Endothelial cell of umbilical vein (primary cell): ENCODE measurements at places on chromosomes 7 and 10. TPM values are rescaled to one million over a fixed set of nuclear protein-coding genes. Genes with fewer than 3 reads are reported as not detected.

The HEPACAM2 gene
- not detected in 2 replicates for total RNA-seq

The PGAM2 gene
- not detected in 2 replicates for total RNA-seq

The ABCC2 gene
- 1.7 and 3.3 TPM in 2 replicates for total RNA-seq

The ZNF438 gene
- total RNA-seq = 11.2 and 15.1 TPM in 2 replicates

The AKR1C4 gene
- not detected in 2 replicates for total RNA-seq

The ADARB2 gene
- not detected in 2 replicates for total RNA-seq

The ZNF282 gene
- 34.4 and 36.0 TPM in 2 replicates for total RNA-seq

The OR6B1 gene
- total RNA-seq = not detected in 2 replicates

DNA sequence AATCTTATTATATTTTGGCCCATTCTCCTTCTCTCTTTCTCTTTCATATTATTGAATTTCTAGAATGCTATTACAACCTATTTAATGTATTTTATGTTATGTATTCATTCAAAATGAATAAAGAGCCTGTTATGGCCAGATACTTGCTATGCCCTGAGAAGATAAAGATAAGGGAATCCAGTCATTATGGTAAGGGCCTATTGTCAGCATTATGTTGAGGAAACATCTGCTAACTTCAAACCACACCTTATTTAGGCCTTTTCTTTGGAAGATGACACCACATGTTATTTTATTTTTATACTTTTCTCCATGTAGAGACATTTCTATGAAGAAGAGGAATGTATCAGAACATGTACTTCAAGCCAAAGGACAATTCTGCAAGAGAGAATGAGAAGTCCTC is 60.5 kb upstream of the MPP7 start:
- no peak overlapping the region for H3K27ac ChIP-seq
- no peak overlapping the region for H3K4me3 ChIP-seq
- DNase-seq = no peak
- H3K36me3 ChIP-seq = no peaks in the 10 kb centered on the region
- H3K27me3 ChIP-seq = no peaks in the 10 kb centered on the region

DNA sequence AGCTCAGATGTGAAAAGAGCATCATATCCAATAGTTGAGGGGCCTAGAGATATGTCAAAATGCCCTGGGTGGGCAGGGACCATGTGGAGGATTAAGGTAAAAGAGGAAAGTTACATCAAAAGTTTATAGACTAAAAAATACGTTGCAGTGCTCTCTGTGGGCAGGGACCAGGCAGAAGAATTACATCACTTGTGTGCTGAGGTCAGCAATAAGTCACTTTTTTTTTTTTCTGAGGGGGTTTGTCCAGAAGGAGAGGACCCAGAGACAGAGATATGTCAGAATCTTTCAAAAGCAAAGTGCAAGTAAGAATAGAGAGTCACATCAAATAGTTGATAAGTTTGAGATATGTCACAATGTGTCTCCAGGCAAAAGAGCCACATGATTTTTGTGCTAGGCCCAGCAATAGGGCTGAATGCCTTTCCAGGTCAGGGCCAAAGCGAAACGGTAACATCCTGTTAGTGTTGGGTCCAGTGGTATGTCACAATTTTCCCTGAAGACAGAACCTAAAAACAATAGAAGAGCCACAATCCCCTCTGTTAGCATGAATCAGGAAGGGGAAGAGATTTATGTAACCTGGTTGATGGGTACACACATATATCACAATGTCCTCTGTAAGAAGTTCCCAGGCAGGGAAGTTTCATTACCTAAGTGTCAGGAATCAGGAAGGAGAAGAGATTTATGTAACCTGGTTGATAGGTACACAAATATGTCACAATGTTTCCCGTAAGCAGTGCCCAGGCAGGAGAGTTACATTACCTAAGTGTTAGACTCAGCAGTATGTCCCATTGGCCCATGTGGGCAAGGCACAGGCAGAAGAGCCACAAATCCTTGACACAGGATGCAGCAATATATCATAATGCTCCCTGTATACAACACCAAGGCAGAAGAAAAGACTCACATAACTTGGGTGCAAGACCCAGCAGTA is 28.1 kb upstream of the ZNF107 start:
- H3K4me3 ChIP-seq = no peak overlapping the region
- H3K27ac ChIP-seq = no peak overlapping the region
- H3K36me3 ChIP-seq = no peaks in the 10 kb centered on the region
- DNase-seq = no peak
- no peaks in the 10 kb centered on the region for H3K27me3 ChIP-seq
- H3K4me1 ChIP-seq = no peaks in the 10 kb centered on the region

DNA sequence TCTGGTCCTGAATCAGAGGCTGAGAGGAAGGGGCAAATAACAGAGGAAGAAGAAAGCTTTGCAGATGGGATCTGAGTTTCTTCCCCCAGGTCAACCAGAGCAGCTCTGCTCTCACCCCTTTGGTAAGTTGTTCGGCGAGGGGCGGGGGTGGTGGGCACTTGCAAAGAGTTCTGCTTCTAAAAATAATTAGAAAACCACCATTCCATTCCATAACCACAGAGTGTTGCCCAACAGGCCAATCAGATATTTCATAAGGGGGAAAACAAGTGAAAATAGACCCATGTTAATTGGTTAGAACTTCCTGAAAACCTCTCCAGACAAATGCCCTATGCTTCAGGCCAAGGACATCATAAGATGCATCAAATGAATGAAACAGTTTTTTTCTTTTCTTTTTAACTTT is 43.6 kb upstream of the R3HCC1L start:
- H3K4me3 ChIP-seq = no peak overlapping the region
- H3K27ac ChIP-seq = no peak overlapping the region
- no peaks in the 10 kb centered on the region for H3K36me3 ChIP-seq
- DNase-seq = no peak

DNA sequence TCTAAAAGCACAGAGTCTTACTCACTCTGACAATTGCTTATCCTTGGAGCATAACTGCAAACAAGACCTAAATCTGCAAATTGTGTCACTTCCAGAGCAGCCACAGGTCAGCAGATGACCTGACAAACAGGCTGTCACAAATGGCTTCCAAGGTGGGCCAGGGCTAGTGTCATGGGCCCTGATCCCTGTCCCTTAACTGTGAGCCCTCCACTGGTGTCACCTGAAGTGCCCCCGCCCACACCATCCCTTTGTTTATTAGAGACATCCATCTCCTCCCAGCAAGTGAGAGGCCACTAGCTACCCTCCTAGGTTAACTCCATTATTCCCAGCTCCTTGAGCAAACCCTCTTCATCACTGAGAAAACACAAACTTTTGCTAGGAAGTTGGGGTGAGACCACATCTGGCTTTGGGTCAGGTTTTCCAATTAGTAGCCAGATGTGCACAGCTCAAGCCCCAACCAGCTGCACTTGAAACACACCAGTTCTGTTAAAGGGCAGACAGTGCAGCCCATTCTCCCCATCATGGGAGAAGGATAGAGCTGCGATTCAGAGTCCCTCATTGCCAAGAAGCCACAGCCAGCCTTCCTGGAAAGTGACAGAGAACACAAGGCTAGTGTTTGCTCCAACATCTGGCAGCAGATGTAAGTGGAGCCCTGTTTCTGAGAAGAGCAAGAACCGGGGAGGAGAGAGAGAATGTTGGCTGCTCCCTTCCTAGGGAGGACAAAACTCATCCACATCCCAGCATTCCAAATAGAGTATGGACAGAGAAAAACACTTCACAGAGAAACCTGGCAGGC is 75.7 kb upstream of the NANOS1 start:
- H3K4me3 ChIP-seq = no peak overlapping the region
- H3K36me3 ChIP-seq = no peaks in the 10 kb centered on the region
- no peaks in the 10 kb centered on the region for H3K27me3 ChIP-seq
- DNase-seq = no peak
- H3K4me1 ChIP-seq = peaks cover 8% of the 10 kb centered on the region
- H3K27ac ChIP-seq = no peak overlapping the region

GRCh38 chr7:121485467-121486243 is 89.5 kb upstream of the FAM3C start:
- no peaks in the 10 kb centered on the region for H3K27me3 ChIP-seq
- H3K36me3 ChIP-seq = no peaks in the 10 kb centered on the region
- no peak for DNase-seq

DNA sequence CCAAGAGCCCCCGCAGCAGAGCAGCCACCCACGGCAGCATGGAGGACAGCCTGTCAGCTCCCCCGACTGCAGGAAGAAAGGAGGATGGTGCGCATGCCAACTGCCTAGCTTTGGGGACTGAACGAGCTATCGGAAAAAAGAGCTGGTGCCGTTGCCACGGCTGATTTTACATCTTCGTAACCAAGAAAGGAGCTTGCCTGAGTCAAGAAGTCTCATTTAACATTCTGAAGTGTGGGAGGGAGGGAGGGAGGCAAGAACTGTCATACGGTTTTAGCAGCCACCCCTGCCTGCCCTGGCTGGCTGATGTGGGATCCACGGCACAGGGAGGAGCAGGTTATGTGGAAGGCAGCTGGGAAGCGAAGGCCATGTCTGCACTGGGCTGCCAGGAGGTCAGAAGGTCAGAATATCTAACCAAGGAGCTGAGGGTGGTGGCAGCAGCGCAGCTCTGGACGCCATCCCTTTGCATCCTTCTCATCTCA is 74.7 kb upstream of the CAMK2B start:
- peaks cover 31% of the 10 kb centered on the region for H3K4me1 ChIP-seq
- DNase-seq = no peak
- H3K27ac ChIP-seq = no peak overlapping the region
- H3K4me3 ChIP-seq = no peak overlapping the region

- peaks cover 4% of the 10 kb centered on the region for H3K4me1 ChIP-seq
- no peaks in the 10 kb centered on the region for H3K36me3 ChIP-seq
- no peaks in the 10 kb centered on the region for H3K27me3 ChIP-seq
- no peak for DNase-seq
- no peak overlapping the region for H3K27ac ChIP-seq
- H3K4me3 ChIP-seq = no peak overlapping the region
Measured at GRCh38 chr7:35648367-35648766, 46.6 kb downstream of the HERPUD2 start.

GRCh38 chr10:87038786-87039185 is 18.7 kb downstream of the FAM25A start:
- no peak overlapping the region for H3K27ac ChIP-seq
- H3K4me3 ChIP-seq = no peak overlapping the region
- H3K36me3 ChIP-seq = no peaks in the 10 kb centered on the region

- no peaks in the 10 kb centered on the region for H3K27me3 ChIP-seq
- H3K4me3 ChIP-seq = no peak overlapping the region
- no peaks in the 10 kb centered on the region for H3K36me3 ChIP-seq
- peaks cover 19% of the 10 kb centered on the region for H3K4me1 ChIP-seq
Measured at GRCh38 chr7:40219917-40220316, 85.1 kb downstream of the SUGCT start.

DNA sequence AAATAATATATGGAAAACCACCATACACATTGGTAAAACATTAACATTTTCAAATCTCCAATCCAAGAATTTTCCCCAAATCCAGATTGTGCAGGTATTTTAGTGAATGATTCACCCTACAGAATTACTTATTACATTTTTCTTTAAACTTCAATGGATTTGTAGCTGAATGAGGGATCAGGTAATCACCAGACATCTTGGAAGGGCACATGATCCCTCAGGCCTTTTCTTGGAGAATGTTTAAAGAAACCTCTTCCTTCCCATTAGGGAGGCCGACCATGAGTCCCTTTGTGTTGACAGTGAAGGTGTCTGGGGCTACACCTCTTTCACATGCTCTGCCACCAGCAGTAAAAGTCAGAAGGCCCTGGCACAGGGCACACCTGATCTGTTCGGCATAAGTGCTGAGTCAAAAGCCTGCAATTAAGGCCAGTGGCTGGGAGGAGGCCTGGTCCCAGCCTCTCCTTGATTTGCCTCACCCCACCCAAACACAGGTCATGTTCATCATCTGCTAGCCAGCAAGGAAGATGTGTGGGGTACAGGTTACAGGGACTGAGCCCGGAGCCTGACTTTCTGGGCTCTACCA is 207.7 kb downstream of the SNX10 start:
- no peaks in the 10 kb centered on the region for H3K4me1 ChIP-seq
- H3K36me3 ChIP-seq = no peaks in the 10 kb centered on the region
- no peak overlapping the region for H3K4me3 ChIP-seq
- H3K27me3 ChIP-seq = peaks cover 3% of the 10 kb centered on the region
- no peak for DNase-seq

DNA sequence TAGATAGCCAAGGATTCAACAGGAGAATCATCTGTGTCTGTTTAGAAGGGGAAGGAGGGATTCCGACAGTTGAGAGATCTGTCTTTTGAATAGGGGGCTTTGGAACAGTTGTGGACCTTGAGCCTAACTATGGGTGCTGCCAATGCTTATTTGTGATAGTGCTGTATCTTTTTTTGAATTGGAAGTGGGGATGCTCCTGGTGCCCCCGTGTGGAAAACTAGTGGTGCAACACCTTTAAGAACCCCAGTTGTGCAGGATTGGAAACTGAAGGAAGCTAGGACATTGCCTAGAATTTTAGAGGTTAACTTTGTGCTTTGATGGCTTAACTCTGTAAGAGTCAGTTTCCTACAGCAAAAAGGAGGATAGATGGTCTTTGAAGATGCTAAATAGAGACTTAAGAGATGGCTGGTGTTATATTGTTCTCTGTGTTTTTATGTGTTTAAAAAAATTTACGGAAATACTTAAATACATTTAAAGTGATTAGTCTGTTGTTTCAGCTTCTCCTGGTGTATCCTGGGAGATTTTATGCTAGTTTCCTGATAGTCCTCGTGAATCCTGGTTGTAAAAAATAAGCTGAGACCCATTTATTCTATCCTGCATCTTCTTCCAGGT is 69.3 kb downstream of the AP3M1 start:
- peak overlapping the region; percentile 90 for H3K27ac ChIP-seq
- H3K36me3 ChIP-seq = peaks cover 16% of the 10 kb centered on the region
- no peak overlapping the region for H3K4me3 ChIP-seq

DNA sequence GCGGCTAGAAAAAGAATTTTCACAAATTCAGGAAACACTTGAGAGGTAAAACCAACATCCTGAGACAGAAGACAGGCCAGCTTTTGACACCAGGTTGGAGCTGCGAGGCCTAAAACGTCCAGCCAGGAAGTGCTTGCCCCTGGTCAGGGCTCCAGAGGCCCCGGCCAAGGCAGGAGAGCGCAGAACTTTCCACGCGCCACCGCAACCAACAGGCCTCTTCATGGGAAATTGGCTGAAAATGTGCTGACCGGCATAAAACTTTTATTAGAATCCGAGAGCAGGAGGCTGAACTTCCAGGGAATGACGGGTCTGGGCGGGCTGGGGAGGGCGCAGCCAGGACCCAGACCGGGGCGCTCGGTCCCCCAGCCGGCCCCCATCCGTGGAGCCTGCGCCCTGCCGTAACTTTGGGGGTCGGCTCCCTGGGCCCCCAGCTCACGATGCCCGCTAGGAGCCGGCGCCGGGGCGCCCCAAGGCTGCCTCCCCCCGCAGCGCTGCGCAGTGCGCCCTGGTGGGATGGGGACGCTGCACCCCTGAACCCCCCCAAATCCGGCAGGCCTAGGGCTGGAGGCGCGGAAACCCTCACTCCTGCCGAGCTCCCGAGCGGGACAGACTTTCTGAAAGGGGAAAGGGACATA is 414.0 kb upstream of the MKI67 start:
- H3K4me1 ChIP-seq = no peaks in the 10 kb centered on the region
- H3K27ac ChIP-seq = no peak overlapping the region
- H3K4me3 ChIP-seq = no peak overlapping the region

DNA sequence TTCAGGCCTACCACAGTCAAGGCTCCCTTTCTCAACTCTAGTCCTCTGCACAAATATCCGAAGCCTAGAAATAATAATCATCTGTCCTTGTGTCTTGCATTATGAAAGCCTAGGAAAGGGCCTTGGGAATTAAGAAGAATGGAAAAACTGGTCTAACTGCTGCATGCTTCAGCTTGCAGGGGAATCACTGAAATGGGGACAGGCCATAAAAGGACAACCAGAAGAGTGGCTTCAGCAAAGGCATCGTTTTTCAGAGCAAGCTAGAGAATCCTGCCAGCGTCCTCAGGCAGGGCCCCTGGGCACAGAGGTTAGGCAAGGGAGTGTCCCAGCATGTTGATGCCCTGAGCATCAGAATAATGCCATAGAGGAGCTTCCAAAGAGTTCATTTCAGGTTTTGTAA is 13.2 kb downstream of the ERVW-1 start:
- no peak for DNase-seq
- H3K36me3 ChIP-seq = no peaks in the 10 kb centered on the region
- no peaks in the 10 kb centered on the region for H3K27me3 ChIP-seq
- peaks cover 5% of the 10 kb centered on the region for H3K4me1 ChIP-seq
- H3K4me3 ChIP-seq = no peak overlapping the region
